Cerebellum (tissue), 4 donors: ENCODE measurements at places on chromosomes 4 and X.

GRCh38 chrX:13868591-13868990 lies 51.7 kb upstream of the GPM6B start:
- DNase-seq, result no peak

DNA sequence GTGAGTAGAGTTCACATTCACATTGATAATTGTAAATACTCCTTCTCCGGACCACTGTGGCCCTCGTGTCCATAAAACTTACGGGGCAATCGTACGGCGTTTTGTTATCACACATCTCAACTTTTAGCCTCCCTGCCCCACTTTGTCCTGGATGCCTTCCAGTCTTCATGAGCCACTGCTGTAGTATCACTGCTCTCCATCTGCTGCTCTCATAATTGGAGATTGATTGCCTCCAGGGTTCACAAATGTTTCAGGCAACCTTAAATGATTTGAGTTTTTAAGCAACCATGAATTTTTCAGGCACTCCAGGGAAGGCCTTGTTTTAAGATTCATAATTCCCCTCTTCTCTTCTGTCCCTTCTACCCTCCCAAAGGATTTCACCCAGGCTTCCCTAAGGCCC lies 28.4 kb downstream of the ALPK1 start:
- no peak for DNase-seq

DNA sequence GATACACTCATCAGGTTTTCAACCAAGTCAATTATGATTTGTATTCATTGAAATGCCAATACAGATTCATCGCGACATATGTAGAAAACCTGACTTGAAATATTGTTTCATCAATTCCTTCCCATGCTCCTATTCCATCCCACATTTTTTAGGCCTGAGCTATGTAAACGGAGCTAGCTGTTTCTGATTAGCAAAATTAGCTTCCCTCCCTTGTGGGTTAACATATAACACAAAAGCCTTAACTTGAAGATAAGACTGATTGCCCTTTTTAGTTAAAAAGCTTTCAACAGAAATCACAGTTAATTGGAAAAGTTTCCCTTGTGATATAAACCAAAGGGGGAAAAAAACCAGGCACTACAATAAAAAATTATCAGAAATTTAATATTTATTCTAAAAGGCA lies 32.8 kb upstream of the DCLK2 start:
- no peak for DNase-seq

- DNase-seq, result peak; percentile 2
Observed at GRCh38 chrX:130575831-130576389, 174.1 kb downstream of the RBMX2 start.

DNA sequence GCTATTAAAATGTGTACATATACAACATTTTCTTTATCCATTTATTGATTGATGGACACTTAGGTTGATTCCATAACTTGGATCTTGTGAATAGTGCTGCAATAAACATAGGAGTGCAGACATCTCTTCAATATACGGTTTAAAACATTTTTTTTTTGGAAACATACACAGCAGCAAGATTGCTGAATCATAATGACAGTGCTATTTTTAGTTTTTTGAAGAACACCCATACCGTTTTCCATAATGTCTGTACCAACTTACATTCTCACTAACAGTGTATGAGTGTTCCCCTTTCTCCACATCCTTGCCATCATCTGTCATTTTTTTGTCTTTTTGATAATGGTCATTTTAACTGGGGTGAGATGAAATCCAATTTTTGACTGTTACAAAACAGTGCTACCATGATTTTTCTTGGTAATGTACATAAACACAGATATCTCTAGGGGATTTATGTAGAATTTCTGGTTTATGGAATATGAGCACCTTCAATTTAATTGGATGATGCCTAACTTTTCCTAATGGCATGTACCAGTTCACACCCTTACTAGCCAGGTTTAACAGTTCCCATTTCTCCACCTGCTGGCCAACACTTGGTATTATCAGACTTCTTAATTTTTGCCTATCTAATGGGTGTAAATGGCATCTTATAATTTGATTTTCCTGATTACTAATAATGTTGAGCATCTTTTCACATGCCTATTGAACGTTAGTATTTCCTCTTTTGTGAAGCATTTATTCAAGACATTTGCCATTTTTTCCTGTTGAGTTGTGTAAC lies 21.0 kb upstream of the TMSB15B start:
- DNase-seq, result peak; percentile 39

GRCh38 chr4:16111533-16111932 lies 27.7 kb upstream of the PROM1 start:
- DNase-seq, result no peak

- DNase-seq, result no peak
Observed at GRCh38 chr4:187270154-187270553, 546.5 kb upstream of the FAT1 start.

DNA sequence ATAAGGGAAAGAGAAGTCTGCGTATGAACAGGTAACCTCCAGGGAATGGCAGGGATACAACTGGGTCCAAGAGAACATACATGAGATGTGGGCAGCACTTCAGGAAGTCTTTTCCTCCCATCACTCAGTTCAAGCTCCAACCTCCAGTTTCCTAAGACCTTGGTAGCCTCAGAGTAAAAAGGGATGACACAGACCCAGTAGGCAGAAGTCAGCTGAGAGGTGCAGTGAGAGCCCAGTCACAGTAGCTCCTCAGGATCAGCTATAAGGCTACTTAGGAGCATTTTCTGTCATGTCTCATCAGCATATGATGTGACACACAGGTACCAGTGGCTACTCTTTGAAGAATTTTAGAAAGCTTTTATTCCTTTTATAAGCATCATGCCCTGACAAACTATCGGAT lies 12.5 kb upstream of the STS start:
- DNase-seq, result no peak

DNA sequence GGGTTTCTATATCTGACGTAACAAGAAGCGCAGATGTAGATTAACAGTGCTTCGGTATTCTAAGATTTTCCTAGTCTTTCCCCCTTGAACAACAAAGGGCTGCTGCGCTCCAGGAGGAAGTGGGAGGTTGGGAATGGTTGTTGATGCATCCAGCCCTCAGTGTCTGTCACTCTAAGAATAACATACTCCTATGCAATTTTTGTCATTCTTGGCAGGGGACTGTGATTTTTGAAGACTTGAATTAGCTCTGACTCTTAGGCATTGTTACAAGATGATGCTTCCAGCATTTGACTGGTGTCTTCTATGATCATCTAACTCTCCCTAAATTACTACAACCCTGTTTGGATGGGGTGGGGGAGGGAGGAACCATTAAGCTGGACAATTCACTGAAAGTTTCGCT lies 394.2 kb downstream of the ARHGAP24 start:
- DNase-seq, result no peak

DNA sequence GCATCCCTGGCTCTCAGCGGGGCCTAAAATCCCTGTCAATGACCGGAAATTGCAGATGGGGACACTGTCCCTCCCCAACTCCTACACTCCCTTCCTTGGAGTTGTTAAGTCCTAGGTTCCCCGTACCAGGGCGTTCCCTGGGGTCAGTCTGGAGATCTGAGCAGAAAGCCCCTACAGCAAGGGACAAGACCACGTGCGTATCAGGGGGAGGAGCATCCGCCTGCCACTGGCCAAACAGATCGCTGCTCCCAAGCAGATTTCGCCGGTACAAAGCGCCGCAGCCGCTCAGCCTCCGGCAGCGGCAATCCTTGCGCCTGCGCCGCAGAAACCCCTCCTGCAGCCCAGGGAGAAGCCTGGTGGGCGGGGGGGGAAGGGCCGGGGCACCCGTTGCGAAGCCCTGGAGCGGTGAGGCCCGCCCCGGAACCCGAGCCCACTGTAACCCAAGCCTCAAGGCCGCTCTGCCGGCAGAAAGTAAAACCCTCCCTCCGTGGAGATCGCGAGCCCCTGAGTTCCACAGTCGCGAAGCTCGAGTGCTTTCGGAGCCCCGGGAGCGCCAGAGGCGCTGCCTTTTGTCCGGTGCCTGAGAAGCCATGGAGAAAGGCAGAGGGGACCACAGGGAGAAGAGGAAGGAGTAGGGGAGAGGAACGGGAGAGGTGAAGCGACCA lies 2.7 kb downstream of the CRMP1 start:
- peak; percentile 94 for DNase-seq

DNA sequence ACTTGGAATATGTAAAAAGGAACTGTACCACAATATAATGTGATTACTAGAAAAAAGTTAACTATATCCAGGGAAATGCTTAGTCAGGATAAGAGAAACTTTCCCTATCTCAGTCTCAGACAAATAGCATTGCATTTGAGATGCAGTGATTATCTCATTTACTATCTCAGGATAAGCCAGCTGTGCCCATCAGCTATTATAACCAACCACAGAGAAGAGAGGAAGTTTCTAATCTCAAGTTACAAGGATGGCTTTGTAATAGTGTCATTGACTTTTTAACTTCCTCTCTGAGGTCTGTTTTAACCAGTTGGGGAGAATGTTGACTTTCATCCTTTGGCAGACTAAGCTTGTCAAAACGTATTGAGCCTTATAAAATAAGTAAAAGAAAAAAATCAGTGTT lies 56.5 kb downstream of the SNX25 start:
- DNase-seq, result no peak

GRCh38 chr4:6200922-6201362 lies 593 bp upstream of the JAKMIP1 start:
- no peak for DNase-seq

- DNase-seq, result no peak
Observed at GRCh38 chr4:125433453-125433852, 118.7 kb downstream of the FAT4 start.

DNA sequence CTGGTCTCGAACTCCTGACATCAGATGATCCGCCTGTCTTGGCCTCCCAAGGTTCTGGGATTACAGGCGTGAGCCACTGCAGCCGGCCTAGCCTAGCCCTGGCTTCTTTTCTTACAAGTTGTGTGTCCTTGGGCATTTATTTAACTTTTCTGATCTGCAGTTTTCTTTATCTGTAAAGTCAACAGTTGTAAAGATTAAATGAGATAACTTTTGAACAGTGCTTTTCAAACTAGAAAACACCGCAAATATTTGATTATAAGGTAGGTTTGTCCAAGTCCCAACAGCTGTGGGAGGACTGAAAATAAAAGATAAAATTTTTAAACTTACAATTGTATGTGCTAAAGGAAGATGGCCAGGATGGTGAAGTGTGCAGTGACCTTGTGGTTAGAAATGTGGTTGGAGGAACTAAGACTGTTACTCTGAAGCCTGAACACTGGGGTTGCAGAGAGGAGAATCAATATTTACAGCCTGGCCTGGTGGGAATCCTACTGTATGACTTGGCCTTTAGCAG lies 44.8 kb downstream of the GSX2 start:
- DNase-seq, result no peak

DNA sequence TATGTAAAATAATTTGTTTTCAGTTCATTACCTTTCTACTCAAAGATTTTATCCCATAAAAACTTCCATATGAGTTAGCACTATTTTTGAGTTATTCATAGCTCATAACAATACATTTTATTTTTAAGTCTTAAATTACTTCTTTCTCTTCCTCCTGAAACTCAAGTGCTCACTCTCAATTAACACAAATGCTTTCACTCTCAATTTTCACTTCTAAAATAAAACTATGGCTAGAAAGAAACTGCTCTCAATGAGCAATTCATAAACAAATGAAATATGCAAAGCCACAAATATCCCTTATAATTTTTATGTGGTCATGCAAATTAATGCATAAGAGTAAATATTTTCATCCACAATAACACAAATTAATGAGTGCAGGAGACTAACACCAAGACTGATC lies 38.8 kb downstream of the MAML3 start:
- DNase-seq, result no peak

- DNase-seq, result no peak
Observed at GRCh38 chrX:130032552-130032951, 50.1 kb downstream of the BCORL1 start.
